Fibroblast of mammary gland (primary cell): ENCODE measurements at places on chromosomes 6 and 20.
A peak's percentile ranks its signal among the peaks of the same experiment; 100 is the strongest.

- peak; percentile 44 for DNase-seq
Measured at GRCh38 chr6:26379292-26379691, 3.6 kb upstream of the BTN2A2 start.

DNA sequence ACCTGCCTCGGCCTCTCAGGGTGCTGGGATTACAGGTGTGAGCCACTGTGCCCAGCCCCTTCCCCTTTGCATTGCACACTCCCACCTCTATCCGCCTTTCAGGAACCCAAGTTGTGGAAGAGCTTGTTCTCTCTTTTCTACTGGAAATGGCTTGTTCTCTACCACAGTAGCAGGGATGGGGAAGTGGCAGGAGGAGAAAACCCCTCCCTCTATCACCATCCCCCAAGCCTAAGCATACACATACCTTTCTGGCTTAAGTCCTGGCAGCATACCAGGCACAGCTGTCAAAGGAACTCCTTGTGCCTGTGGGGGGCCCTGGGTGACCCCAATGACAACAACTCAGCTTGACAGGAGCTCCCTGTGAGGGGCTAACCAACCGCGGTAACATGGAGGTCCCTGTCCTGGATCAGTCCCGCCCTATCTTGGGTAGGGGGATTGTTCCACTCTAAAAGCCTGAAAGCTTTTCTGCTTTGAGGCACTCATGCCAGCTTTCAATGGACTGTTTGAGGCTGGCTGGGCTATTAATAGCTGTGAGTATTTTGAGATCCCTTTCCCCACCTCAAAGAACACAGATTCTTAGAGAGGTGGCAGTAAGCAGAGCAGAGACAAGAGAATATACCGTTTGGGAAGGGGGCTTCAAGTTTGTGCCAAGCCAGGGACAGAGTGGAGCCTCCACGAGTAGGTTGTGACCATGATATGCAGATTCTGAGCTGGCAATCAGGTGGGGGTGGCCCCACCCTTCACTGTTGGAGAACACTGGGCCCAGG lies 2.3 kb downstream of the KLHDC3 start:
- DNase-seq = no peak

DNA sequence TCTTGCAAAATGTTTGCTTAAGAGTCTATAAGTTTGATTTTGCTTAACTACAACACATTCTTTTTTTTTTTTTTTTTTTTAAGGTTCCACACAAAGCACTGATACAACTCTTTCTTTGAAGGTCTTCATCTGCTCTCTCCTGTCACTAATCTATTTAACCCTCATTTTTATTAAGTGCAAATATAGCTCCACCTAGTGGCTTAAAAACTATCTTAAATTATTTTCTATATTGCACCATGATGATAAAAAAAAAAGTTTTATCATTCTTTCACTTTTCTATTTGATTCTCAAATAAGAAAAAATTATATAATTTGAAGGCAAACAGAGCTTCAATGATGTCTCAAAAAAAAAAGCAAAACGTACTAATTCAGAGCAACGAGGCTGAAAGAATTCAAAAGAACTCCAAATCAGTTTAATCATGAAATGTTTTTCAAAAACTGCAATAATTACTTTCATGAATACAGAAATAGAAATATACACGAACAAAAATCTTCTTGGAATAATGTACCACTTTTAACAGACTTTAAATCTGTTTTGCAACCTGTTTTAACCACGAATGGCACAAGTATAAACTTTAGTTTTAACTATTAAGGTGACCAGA lies 12.8 kb downstream of the ESF1 start:
- peak; percentile 36 for DNase-seq

DNA sequence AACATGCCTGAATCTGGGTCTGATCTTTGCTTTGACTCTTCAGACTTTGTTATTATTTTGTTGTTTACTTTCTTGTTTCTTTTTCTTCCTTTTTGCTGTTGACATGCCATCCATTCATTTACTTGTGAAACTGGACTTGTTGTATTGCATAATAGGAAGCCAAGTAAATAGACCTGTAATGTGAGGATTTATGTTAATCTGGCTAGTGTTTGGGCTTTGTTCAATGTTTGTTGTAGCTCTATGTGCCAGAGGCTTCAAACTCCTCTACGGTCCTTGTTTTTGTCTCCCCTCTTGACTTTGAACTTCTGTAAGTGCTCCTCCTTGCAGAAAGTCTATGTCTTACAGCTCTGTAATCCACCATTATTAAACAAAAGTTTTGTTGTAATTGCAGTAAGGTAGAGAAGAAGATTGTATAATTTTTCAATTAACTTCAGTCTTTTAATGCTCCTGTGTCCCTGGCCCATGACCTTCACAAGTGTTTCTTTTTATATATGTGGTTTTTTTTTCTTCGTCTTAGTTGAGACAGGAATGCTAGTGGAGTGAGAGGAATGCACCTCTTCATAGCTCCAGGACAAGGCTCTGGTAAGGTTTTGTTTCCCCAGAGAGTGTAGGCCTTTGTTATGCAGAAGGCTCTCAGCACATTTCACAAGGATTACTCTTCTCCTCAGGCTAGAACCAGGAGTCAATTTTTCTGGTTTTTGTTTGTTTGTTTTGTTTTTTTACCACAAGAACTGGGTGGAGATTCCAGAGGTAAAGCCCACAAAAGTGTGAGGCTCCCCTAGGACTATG lies 1061.8 kb upstream of the CITED2 start:
- peak; percentile 54 for DNase-seq

DNA sequence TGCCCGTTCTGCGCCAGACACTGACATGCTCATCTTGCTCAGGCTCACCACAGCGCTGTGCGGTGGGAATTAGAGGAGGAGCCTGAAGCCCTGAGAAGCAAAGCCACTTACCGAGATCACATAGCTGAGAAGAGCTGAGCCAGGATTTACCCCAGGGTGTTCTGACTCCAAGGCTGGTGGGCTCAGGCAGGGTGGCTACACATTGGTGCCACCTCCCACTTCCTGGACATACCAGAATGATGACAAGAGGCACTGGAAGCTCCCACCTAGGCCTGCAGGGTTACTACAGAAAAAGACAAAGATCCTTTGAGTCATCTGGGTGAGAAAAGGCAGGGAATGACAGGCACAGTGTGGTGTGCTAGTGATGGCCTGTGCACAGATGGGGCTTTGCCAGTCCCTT lies 24.4 kb upstream of the FKBP1A start:
- peak; percentile 71 for DNase-seq
